ENCODE measurements at places on chromosomes 4 and X. TPM values are rescaled to one million over a fixed set of nuclear protein-coding genes. Genes with fewer than 3 reads are reported as not detected.

GRCh38 chr4:153271820-153272219 lies 67.6 kb downstream of the TRIM2 start:
- DNase-seq = peak; percentile 11

DNA sequence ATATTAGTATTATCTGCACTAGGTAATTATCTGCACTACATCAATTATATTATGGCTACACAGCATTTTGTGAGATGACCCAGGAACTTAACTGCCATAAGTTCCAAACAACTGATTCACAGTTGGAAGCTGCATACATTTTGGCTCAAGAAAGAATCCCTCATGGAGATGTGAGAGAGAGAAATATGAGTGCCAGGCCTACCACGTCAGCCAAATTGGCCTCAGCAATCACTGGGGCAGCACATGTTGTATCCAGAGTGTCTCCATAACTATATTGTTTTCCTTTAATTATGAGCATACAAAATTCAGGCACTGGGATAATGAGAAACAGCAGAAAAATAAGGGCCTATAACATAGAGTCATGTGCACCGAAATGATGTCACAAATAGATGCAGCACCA lies 174.2 kb upstream of the DMD start:
- DNase-seq = no peak

GRCh38 chr4:33566649-33567048 lies 2677.7 kb downstream of the ARAP2 start:
- DNase-seq = no peak

- no peak for DNase-seq
Measured at GRCh38 chrX:3286196-3286945, 60.1 kb downstream of the MXRA5 start.

- DNase-seq = no peak
Measured at GRCh38 chrX:3191796-3192195, 150.5 kb downstream of the ARSF start.

DNA sequence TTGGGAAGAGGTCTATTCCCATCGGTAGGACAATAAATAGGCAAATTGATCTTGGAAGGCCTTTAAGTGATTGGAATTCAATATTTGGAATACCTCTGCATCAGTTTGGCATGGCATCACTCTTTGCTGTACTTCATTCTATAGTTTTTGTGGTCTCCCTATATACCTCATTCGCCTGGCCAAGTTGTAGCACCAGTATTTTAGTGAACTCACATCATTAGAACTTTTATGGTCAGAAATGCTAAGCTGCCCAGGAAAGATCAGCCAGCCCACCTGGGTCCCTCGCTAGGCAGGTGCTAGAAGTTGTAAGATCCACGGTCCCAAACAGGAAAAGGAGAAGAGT lies 40.3 kb downstream of the ZCCHC13 start:
- no peak for DNase-seq

DNA sequence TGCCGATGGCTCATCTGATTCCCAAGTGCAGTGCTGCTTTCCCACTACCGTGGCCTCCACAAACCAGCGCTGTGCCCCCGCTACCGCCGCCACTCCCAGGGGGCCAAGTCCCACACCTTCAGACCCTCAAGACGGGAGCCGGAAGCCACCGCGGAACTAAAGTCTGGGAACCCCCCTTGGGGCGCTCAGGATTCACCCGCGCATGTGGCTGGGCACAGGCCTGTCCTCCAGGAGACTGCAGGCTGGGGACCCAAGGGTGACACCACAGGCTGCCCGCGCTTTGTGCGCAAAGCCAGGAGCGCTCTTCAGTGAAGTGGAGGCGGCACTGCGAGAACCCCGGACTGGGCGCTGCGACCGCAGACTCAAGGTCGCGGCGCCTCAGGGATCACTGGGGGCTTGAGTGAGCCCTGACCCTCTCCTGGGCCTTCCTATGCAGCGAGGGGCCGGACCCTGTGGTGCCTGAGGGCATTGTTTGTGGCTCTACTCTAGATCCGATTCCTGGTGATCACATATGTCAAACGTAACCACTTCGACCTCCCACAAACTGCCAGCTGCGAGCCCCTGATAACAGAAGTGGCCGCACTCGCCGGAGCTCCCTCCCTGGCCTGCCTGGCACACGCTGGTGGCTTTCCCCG lies 20.4 kb upstream of the TBC1D14 start:
- DNase-seq = no peak

GRCh38 chrX:23263892-23264291 lies 70.8 kb upstream of the PTCHD1 start:
- DNase-seq = no peak

DNA sequence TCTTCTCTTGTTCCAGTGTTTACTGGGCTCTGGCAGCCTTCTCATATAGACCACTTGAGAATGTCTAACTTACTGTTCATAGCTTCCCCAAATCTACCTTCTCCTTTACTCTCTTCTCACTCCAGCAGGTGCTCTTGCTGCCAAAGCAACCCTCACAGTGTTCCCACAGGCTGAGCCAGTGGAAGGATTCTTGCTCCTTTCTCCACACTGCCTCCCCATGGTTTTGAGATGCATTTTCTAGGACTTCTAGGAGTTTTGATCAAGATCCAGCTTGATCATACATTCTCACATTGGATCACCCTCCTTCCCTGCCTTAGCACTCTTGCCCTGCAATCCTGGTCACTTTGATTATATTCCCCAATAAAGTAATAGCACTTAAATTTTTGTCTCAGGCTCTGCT lies 230.8 kb downstream of the TMEM47 start:
- DNase-seq = no peak

- no peak for DNase-seq
Measured at GRCh38 chr4:119587796-119588195, 40.8 kb downstream of the PDE5A start.

DNA sequence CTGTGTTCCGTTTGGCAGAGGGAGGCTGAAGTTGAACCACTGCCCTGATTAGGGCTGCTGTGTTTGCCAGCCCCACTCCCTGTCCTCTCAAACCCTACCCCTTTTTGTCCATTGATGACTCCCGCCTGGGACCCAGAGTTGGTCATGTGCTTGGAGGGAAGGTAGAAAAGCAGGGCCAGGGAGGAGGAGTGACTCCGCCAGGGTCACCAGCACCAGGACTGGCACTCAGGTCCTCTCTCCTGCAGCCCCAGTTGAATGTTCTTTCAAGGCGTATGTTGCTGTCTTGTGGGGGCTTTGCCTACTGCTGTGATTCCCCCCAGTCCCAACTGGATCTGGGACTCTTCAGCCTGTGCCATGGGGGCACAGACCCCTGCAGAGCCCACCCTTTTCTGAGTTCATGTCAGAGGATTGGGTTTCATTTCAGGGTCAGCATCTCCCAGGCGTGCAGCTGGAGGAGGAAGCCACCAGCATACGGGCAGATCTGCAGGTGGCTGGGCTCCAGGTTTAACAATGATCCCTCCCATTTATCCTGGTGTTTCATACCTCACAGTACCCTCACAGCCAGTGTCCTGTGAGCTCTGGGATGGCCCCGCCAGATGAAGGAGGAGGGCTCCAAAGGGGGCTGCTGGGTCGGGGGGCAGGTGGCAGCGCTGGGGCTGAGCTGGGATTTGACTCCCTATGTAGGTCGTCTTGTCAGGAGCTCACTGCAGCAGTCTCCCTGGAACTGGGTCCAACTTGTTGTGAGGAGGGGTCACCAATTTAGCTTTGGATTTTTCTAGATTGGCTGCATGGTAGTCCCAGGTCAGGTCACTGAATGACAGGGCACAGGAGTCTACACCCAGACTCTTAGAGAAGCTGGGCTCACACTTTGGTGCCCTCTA lies 55.7 kb downstream of the MSX1 start:
- no peak for DNase-seq

GRCh38 chr4:97103252-97103651 lies 1040.0 kb downstream of the STPG2 start:
- no peak for DNase-seq

DNA sequence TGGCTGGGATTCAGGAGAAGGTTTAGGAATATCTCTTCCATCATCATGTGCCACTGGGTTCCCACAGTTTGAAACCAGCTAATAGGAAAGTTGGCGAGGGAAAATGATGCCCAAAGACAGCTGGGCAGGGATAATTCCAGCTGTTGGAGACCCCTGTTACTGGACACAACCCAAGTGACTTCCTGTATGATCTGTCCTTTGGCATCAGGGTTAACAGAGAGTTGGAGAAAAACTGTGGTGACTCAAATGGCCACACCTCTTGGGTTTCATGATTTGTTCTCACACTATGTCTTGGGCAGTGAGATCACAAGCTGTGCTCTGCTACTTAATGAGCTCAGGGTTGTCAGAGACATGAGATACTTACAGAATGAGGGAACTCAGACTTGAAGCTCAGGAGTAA lies 3.8 kb downstream of the FGF16 start:
- DNase-seq = no peak

- DNase-seq = no peak
Measured at GRCh38 chr4:40688446-40689095, 58.9 kb upstream of the RBM47 start.

GRCh38 chr4:26321373-26322221 lies 783 bp downstream of the RBPJ start:
- DNase-seq = peak; percentile 25

- peak; percentile 49 for DNase-seq
Measured at GRCh38 chrX:39874202-39874816, 223.4 kb downstream of the BCOR start.

DNA sequence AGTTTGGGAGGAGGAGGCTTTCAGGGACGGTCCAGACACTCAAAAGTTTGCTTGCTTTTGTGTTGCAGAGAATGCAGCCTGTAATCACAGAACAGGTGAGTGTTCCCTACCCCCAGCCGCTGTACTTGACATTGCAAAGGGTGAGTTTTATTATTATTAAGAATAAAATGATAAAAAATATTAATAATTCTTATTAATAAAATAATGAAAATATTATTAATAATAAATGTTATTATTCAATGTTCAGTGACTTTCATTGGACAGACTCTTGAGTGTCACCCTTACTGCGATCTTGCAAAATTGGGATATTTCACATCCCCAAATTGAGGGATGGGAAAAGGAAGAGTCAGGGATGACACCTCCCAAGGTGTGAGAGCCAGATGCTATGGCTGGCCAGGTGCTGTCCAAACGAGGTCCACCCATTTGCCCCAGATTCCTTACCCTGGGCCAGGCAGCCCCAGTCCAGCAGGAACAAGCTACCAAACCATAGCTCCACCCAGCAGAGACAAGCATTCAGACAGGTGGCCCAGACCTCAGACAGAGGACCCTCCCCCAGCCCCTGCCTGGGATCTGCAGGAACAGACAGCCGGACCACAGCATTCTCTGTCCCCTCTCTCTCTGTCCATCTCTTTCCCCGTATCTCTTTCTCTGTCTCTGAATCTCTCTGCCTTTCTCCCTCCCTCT lies 22.4 kb downstream of the IL3RA start:
- DNase-seq = no peak

- no peak for DNase-seq
Measured at GRCh38 chrX:3690140-3690539, 23.3 kb downstream of the PRKX start.

GRCh38 chrX:3351276-3351675 lies 4.8 kb upstream of the MXRA5 start:
- DNase-seq = no peak

- DNase-seq = no peak
Measured at GRCh38 chr4:153439831-153440230, 26.3 kb upstream of the TMEM131L start.

GRCh38 chr4:5890063-5890727 lies 2.7 kb downstream of the CRMP1 start:
- DNase-seq = no peak

GRCh38 chr4:141543176-141543575 lies 93.2 kb upstream of the IL15 start:
- DNase-seq = no peak

DNA sequence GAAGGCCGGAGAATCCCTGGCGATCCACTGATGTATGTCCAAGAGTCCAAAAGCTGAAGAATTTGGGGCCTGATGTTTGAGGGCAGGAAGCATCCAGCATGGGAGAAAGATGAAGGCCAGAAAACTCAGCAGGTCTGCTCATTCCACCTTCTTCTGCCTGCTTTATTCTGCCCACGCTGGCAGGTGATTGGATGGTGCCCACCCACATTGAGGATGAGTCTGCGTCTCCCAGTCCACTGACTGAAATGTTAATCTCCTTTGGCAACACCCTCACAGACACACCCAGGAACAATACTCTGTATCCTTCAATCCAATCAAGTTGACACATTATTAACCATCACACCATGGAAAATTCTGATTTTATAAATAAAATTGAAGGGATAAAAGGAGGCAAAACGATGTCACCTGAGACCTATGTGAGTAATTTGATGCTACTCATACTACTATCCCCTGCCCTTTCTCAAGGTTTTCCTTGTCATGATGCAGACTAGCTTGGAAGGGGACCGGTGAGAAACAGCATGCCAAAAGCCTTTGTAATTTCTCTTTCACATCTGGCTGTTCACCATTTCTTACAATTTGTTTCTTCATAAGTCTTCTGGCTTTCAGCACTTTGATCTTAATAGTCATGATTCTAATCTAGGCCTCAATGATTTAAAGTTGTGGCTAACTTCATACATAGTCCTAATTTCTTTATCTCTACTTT lies 9.7 kb upstream of the PYURF start:
- no peak for DNase-seq

DNA sequence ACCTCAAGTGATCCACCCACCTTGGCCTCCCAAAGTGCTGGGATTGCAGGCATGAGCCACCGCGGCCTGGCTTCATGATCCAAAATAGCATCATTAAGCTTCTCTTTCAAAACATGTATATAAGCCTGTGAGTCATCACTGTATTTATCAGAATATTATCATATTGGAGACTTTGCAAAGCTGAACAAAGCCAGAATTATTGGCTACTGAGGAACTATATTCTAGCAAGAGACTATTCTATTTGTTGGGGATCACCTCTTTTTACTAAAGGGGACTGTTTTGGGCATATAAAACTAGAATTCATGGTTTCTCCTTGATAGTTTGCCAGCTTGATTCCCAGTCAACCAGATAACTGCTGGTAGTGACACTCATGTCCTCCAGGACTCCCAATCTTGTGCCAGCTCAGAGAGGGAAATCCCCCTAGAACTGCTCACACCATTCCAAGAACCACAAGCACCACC lies 40.1 kb downstream of the TET2 start:
- DNase-seq = no peak

- DNase-seq = no peak
Measured at GRCh38 chr4:156729416-156729815, 242.2 kb downstream of the PDGFC start.

Gene TRIM61
- 0.47 TPM for total RNA-seq

Gene CHRDL1
- not detected for total RNA-seq

Gene RNF175
- total RNA-seq = 1.4 TPM

Gene APELA
- total RNA-seq = not detected

Gene RNF128
- total RNA-seq = not detected

Gene ESX1
- total RNA-seq = not detected

Gene XAGE2
- not detected for total RNA-seq

Gene SGCB
- total RNA-seq = 3.8 TPM

Gene RAB40AL
- total RNA-seq = not detected

Gene CACNA1F
- 1.2 TPM for total RNA-seq

Gene ZFP92
- 0.08 TPM for total RNA-seq

Gene VCX
- not detected for total RNA-seq

Gene CFAP299
- not detected for total RNA-seq

Gene RIBC1
- total RNA-seq = 2.5 TPM

Gene XPNPEP2
- 0.17 TPM for total RNA-seq

Gene ERAS
- total RNA-seq = not detected

Gene GAB3
- total RNA-seq = 3.5 TPM

Gene FMR1NB
- total RNA-seq = not detected

Gene SPACA5
- not detected for total RNA-seq

Data from CD4-positive, alpha-beta T cell (primary cell).